CD8-positive, alpha-beta memory T cell (primary cell): ENCODE measurements at places on chromosomes 3 and 15. TPM values are rescaled to one million over a fixed set of nuclear protein-coding genes. Genes with fewer than 3 reads are reported as not detected.

Gene MCF2L2
- 3.5 TPM for total RNA-seq

Gene SCG5
- 0.24 TPM for total RNA-seq

Gene SEMA3F
- total RNA-seq, result not detected

- no peak overlapping the region for H3K4me3 ChIP-seq
- H3K36me3 ChIP-seq, result no peaks in the 10 kb centered on the region
- no peaks in the 10 kb centered on the region for H3K27me3 ChIP-seq
- no peak for DNase-seq
Measured at GRCh38 chr15:70447521-70447920, 315.8 kb downstream of the UACA start.

GRCh38 chr3:158569794-158570193 lies 1.2 kb upstream of the MLF1 start:
- peaks cover 4% of the 10 kb centered on the region for H3K4me1 ChIP-seq
- H3K36me3 ChIP-seq, result no peaks in the 10 kb centered on the region
- no peak for DNase-seq
- no peak overlapping the region for H3K27ac ChIP-seq

GRCh38 chr3:120022729-120023128 lies 71.5 kb downstream of the GSK3B start:
- no peak overlapping the region for H3K4me3 ChIP-seq
- DNase-seq, result no peak
- no peaks in the 10 kb centered on the region for H3K36me3 ChIP-seq
- H3K27ac ChIP-seq, result no peak overlapping the region

GRCh38 chr3:56052188-56052587 lies 416.1 kb downstream of the ERC2 start:
- H3K27ac ChIP-seq, result no peak overlapping the region
- H3K27me3 ChIP-seq, result no peaks in the 10 kb centered on the region
- H3K4me3 ChIP-seq, result no peak overlapping the region
- no peaks in the 10 kb centered on the region for H3K4me1 ChIP-seq

GRCh38 chr3:25783661-25784512 lies 644 bp upstream of the NGLY1 start:
- H3K27ac ChIP-seq, result no peak overlapping the region
- peaks cover 31% of the 10 kb centered on the region for H3K4me1 ChIP-seq
- DNase-seq, result no peak
- H3K36me3 ChIP-seq, result no peaks in the 10 kb centered on the region

DNA sequence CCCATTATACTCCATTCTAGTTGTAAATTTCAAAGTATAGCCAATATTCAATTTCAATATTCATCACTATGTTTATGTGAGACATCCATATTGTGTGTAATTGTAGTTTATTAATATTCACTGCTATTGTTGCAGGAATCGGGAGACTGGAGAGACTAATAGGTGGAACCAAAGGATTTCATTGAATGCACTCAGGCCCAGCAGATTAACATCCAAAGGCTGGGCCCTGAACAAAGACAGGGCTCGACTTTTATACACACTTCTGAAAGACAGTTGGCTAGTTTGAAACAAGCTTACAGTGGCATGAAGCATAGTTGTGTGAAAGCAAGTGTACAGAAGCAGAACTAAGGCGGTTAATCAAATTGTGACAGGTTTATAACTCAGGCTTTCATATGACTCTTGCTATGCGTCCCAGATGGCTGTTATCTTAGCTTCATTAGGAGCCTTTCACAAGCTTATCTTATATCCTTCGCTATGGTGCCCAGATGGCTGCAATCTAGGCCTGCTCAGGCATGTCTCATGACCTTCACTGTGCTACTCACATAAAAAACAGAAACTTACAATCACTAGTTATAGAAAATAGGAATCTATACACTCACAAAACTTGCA lies 1038.8 kb upstream of the EPHA6 start:
- no peak for DNase-seq
- H3K36me3 ChIP-seq, result no peaks in the 10 kb centered on the region
- no peak overlapping the region for H3K4me3 ChIP-seq
